ENCODE measurements at places on chromosomes 6 and 20.

GRCh38 chr6:81934936-81935335 lies 182.5 kb upstream of the TENT5A start:
- DNase-seq, result no peak

- DNase-seq, result peak; percentile 94
Measured at GRCh38 chr6:31580807-31581433, 1.3 kb downstream of the LTB start.

- no peak for DNase-seq
Measured at GRCh38 chr20:17721802-17722486, 22.2 kb downstream of the BANF2 start.

GRCh38 chr6:8530785-8531435 lies 95.6 kb upstream of the SLC35B3 start:
- no peak for DNase-seq

GRCh38 chr6:123458218-123458617 lies 178.5 kb downstream of the TRDN start:
- no peak for DNase-seq

Data from type B pancreatic cell (in vitro differentiated cells).